ENCODE measurements at places on chromosomes 13 and 19.

DNA sequence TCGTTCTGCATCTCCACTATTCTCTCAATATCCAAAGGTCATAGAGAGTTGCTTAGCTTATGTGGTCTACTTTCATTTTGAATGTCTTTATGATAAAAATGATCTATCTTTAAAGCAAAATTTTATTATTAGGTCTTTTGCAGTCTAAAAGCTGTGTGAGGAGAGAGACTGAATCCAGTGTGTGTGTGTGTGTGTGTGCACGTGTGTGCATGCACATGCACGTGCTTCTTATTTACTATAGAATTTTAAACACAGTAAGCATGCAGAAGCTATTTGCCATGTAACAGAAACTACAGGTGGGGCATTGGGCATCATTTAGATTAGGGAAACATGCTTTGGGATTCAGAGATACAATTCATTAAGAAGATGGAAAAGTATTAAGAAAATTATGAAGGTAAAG, 136.0 kb upstream of the SPRY2 start:
- DNase-seq = no peak

DNA sequence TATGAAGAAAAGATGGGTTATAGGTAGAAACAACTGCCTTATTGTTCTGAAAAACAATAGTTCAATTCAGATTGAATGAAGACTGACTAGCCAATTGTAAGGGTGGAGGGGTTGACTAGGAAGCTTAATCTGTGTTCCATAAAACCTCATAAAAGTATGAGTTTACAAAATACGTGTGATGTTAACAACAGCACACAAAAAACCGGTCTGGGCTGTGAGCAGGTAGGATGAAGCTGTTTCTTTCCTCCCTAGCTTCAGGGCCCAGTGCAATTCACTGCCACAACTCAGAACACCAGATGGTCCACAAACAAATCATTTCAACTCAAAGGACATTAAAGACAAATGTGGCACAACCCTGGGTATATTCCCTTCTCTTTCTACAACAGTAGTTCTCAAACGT, 3.2 kb downstream of the OXGR1 start:
- no peak for DNase-seq

- DNase-seq = no peak
Observed at GRCh38 chr13:45950386-45951000, 98.9 kb upstream of the SIAH3 start.

- DNase-seq = no peak
Observed at GRCh38 chr13:26449063-26449848, 108.2 kb upstream of the WASF3 start.

GRCh38 chr19:10836479-10837330, 693 bp upstream of the TMED1 start:
- peak; percentile 90 for DNase-seq

Measured in fibroblast of skin of right quadriceps (primary cell).